Activated CD8-positive, alpha-beta memory T cell treated with anti-CD3 and anti-CD28 coated beads, Interleukin-2, amount 50 U/mL, for 48 hours (primary cell): ENCODE measurements at places on chromosomes 6 and 20.

DNA sequence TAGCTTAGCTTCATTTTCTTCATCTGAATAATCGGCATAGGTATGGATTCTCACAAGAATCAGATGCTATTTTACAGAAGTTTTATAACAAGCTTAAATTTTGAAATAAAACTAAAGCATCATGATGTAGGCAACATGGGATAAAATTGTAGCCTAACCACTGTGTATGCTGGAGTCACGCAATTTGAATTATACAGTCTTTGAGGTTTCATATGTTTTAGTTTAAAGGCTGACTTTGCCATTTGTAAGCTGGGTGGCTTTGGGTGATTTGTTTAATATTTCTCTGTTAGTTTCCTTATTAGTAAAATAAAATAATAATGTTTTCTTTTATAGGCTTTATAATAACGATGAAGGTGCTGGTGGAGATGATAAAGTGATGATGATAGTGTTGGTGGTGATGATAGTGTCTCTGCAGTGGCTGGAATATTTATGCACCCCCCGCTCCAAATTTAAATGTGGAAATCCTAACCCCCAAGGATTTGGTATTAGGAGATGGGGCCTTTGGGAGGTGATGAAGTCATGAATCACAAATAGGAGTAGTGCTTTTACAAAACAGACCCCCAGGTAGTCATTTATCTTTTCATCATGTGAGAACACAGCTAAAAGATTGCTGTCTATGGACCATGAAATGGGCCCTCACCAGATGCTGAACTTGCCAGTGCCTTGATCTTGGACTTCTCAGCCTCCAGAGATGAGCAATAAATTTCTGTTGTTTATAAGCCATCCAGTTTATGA lies 42.0 kb downstream of the DOK5 start:
- no peak for DNase-seq

- no peak for DNase-seq
These were observed 152.1 kb upstream of the SMLR1 start for GRCh38 chr6:130675072-130675471.

GRCh38 chr20:7155282-7155681 lies 387.8 kb downstream of the BMP2 start:
- no peak for DNase-seq

DNA sequence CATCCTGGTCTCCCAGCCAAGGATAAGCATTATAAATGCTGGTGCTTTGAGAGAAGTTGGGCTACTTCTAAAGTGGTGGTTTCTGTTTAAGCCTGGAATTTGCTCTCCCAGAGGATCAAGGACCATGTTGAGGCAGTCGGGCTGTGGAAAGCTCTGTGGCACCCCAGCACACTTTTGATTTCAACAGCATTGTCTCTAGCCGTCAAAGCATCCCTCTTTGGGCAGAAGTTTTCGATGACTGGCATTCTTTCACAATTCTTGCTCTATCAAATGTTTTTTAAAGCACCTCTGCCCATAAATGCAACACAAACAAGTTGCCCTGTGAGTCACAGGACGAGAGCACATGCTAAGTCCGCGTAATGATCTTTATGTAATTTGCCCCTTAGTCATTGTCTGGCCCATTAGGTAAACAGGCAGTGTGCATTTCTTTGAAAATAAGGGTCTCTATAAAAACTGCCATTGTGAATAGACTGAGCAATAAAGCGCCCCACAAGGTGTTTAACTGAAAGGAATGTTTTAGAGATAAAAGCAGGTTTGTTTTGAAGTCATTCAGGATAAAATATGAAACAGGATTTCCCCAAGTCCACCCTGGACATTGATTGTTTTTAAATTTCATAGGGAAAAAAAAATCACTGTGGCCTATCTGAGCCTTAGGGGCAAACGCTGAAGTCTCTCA lies 44.7 kb upstream of the FOXQ1 start:
- no peak for DNase-seq

DNA sequence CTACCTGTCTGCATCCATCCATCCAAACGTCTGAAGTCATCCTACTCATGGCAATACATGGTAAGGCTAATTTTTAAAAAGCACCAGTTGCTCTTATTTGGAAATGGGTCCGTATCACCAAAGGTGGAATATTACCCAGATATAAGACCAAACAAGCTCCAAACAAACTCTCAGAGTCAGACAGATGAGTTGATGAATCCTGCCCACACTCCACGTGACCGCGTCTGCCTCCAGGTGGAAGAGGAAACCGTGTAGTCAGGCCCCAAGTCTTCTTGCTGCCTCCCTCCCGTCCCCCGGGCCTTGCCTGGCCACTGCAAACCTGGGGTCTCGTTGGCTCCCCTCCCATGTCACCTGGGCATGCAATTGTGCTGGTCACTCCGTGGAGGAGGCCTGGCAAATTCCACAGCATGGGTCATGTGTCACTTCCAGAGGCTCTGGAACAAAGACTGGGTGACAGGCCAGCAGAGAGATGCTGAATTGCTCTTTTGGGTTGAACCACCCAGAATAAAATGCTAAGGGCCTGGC lies 31.8 kb downstream of the CTCFL start:
- DNase-seq, result no peak

DNA sequence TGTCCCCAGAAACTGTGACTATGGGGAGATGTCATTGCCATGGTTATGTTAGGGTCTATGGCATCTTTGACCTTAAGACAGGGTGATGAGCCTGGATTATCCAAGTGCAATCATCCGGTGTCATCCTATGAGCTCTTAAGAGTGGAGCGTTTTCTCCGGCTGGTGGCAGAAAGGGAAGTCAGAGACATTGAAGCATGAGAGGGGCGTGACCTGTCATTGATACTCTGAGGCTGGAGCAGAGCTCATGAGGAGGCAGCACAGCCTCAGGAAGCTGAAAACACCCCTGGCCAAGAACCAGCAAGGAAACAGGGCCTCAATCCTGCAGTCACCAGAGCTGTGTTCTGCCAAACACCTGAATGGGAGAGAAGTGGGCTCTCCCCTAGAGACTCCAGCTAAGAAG lies 59.6 kb downstream of the ANKRD60 start:
- no peak for DNase-seq

GRCh38 chr6:137443901-137444300 lies 50.3 kb downstream of the OLIG3 start:
- no peak for DNase-seq

- no peak for DNase-seq
These were observed 14.1 kb downstream of the SLCO4A1 start for GRCh38 chr20:62656197-62656918.

DNA sequence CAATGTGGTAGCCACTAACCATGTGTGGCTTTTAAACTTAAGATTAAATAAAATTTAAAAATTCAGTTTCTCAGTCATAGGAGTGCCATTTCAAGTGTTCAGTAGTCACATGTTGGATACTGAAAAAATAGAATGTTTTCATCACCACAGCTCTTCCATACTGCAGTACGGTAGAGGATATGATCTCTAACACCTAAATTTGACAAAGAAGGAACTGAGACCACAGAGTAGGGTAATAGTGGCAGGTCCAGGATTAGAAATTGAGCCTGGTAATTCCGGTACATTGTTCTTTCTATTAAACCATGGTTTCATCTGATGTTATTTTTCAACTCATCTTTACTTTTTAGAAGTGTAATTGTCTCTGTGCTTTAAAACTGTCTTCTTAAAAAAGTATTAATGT lies 104.0 kb downstream of the CD2AP start:
- no peak for DNase-seq

GRCh38 chr20:17683218-17684076 lies 1.4 kb upstream of the RRBP1 start:
- no peak for DNase-seq

DNA sequence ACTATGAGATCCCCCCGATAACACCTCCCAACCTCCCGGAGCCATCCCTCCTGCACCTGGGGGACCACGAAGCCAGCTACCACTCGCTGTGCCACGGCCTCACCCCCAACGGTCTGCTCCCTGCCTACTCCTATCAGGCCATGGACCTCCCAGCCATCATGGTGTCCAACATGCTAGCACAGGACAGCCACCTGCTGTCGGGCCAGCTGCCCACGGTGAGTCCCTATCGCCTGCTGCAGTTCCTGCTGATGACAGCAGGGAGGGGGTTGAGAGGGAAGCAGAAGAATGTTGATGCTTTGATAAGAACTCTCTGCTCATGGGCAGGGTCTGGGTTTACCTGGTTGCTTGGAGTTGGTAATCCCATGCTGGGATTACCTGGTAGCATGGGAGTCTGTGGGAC lies 91.9 kb downstream of the TOX2 start:
- peak; percentile 26 for DNase-seq
